ENCODE measurements at places on chromosomes 1 and 21. TPM values are rescaled to one million over a fixed set of nuclear protein-coding genes. Genes with fewer than 3 reads are reported as not detected.

GPR153 gene
- total RNA-seq = 5.5 TPM

ESPN gene
- 8.5 TPM for total RNA-seq

LRRC8B gene
- 27.3 TPM for total RNA-seq

ANKRD34A gene
- 1.4 TPM for total RNA-seq

SMPDL3B gene
- total RNA-seq = 1.5 TPM
